Psoas muscle (tissue), 8 donors: ENCODE measurements at places on chromosomes 4 and X.

DNA sequence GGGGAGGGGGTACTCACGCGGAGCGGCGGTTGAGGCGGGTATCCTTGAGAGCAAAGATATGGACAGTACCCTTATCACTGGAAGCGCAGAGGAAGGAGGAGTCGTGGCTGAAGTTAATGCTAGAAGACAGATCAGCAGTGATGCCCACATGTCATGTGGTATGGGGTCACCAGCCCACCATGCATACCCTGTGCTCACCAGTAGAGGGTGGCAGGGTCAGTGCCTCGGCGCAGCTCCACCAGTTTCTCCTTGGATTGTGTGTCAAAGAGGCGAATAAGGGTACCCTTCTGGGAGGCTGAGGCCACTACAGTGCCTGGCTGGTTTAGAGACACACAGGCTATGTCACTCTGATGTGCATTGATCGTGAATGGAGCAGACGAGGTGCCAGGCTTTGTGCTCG is 1.5 kb upstream of the PRAF2 start:
- no peak for DNase-seq

DNA sequence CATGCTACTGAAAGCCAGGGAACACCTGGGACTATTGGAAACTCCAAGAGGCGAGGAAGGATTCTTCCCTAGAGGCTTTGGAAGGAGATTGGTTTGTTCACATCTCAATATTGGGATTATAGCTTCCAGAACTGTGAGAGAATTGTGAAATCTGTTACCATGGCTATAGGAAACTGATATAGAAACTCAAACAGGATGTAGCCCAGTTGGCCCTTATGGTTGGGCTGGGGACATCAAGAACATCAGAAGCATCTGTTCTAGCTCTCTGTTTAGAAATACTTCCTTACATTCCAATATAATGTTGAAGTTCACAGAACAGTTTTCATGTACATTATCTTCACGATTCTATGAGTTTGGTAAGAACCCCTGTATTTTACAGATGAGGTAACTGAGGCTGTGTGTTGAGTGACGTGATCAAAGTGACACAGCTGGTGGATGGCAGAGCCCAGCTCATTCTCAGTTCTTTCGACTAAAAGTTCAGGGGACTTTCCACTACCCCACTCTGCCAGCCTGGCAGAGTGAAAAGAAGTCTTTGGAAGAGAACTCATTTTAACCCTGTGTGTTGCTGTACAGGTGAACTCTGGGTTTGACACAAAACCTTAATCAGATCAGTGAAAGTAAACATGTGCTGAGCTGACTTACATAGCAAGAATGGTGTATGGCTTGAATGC is 183.0 kb downstream of the GBA3 start:
- no peak for DNase-seq

- no peak for DNase-seq
Observed at GRCh38 chr4:127747883-127748282, 17.7 kb downstream of the SLC25A31 start.

- DNase-seq = no peak
Observed at GRCh38 chrX:101787934-101788333, 128.3 kb upstream of the ARMCX2 start.

DNA sequence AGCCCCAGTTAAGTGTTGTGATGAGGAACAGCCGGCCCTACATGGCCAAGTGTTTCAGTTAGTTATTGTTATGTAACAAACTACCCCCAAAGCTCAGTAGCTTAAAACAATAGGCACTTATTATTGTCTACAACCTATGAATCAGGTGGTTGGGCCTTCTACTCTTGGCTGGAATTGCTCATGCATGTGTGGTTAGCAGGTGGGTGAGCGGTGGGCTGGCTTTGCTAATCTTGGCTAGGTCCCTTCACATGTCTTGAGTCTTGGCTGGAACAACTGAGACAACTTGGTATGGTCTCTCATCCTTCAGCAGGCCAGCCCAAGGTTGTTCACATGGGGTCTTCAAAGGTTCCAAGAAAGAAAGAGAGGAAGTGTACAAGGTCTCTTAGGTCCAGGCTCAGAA is 54.5 kb upstream of the CHRNA9 start:
- DNase-seq = no peak

- DNase-seq = no peak
Observed at GRCh38 chr4:98728433-98728832, 70.0 kb upstream of the TSPAN5 start.

DNA sequence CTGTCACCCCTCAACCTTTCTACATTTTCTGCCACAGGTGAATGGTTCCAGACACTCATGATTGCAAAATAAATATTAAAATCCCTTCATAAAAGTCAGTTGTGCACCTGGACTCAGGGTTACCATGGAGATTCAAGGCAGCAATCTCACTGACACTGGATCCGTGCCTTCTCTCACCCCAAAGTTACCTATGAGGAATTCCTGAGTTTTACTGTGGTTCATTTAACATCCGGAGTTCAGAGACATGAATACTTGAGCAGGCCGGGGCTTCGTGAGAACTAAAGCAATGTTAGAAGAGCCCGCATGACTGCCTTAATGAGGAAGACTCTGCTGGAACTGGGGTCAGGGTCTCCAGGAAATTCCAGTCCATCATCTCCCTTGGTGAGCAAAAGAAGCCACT is 12.5 kb upstream of the CLNK start:
- no peak for DNase-seq

DNA sequence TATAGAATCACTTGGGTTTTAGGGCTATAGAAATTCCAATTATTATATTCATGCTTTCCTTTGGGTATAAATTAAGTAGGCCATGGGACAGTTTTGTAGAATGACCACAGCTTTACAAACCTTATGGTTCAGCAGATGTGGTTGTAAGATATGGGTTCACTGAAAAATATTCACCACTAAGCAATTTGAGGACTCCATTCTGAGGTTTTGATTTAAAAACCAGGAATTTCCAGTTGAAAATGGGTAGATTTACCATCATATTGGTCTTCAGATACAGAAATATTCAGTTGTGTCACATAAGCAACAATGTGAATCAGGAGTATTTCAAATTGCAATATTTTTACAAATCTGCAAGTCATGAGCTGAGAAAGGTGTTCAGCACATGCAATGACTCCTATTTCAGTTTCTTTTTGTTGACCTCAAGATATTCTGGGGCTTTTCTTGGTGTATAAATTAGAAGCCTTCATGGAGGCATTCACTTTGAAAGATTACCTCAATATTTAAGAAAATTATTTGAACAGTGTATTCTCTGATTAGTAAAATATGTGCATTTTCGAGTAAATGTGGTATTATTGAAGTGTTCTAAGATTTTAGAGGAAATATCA is 218.4 kb upstream of the HCCS start:
- DNase-seq = no peak
